ENCODE measurements at places on chromosomes 12 and 14.
A peak's percentile ranks its signal among the peaks of the same experiment; 100 is the strongest.

DNA sequence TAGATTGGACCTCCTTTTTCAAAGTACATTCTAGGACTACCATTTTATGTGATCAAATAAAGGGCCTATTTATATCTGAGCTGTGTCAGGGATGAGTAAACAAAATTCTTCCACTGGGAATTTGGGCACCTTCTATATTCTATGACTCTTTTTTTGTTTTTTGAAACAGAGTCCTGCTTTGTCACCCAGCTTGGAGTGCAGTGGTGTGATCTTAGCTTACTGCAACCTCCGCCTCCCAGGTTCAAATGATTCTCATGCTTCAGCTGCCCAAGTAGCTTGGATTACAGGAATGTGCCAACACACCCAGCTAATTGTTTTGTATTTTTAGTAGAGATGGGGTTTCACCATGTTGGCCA, 64.8 kb downstream of the DRAM1 start:
- DNase-seq, result no peak

DNA sequence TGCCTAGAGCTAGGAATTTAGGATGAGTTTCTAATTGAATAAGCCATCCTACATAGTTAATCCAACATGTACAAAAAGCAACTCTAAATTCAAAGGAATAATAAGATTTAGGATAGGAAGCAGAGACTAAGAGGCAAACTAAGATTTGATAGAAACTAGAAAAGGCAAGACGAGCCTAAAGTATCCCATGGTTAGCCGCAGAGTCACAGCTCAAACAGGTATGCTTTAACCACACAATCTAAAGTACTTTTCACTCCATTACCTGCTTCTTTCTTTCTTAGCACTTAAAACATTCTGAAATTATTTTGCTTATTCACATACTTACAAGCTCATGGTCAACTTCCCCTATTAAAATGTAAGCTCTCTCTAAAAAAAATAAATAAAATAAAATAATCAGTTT, 51.8 kb downstream of the OTOGL start:
- no peak for DNase-seq

GRCh38 chr12:29241821-29242591, 92.9 kb downstream of the FAR2 start:
- DNase-seq, result no peak

DNA sequence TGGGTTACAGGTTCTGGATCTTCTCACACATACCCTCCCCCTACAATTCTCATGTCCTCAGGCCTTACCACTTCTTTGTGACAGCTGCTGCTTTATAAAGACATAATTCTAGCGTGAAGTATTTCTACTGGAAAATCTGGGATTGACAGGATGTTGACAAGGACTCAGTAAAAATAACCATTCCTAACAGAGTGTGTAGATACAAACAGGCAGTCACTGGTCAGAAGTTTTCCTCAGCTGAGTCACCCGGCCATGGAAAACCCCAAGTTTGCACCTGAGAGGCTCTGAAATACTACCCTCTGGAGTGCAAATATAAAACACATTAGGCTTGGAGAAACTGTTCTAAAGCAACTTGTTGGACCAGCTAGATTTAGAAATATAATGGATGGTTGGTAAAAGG, 54.4 kb downstream of the SPPL3 start:
- DNase-seq, result no peak

DNA sequence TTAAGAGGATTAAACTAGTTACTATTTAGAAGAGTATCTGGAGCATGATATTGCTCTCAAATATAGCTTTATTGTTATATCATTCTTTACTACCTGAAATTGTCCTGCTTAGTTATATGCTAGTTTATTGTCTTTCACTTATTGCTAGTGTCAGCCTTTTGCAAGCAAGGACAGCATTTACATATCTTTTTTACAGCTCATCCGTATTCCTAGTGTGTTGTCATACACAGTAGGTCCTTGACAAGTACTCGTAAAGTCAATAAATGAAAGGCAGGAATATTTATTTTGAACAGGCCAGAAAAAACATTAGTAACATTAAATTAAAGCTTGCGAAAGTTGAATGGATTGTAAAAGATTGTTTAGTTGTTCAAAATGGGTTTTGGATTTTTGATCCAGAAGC, 35.0 kb downstream of the CRADD start:
- no peak for DNase-seq

GRCh38 chr12:25801734-25802133, 156.7 kb upstream of the RASSF8 start:
- DNase-seq, result no peak

DNA sequence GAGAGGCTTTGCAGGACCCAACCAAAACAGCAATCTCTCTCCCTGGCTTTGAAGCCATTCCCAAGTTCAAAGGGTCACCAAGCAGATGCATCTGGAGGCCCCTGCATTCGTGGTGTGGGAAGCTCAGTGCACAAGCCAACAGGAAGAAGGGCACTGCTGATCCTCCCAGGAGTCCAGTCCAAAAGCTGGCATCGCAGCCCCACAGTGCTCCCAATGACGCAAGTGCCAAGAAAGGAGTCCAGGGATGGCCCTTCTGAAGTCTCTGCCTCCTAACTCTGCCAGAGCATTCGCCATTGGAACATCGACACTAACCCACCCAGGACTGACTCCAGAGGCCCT, 25.1 kb downstream of the PXN start:
- DNase-seq, result no peak

GRCh38 chr14:92459950-92460421, 53.6 kb upstream of the RIN3 start:
- no peak for DNase-seq

DNA sequence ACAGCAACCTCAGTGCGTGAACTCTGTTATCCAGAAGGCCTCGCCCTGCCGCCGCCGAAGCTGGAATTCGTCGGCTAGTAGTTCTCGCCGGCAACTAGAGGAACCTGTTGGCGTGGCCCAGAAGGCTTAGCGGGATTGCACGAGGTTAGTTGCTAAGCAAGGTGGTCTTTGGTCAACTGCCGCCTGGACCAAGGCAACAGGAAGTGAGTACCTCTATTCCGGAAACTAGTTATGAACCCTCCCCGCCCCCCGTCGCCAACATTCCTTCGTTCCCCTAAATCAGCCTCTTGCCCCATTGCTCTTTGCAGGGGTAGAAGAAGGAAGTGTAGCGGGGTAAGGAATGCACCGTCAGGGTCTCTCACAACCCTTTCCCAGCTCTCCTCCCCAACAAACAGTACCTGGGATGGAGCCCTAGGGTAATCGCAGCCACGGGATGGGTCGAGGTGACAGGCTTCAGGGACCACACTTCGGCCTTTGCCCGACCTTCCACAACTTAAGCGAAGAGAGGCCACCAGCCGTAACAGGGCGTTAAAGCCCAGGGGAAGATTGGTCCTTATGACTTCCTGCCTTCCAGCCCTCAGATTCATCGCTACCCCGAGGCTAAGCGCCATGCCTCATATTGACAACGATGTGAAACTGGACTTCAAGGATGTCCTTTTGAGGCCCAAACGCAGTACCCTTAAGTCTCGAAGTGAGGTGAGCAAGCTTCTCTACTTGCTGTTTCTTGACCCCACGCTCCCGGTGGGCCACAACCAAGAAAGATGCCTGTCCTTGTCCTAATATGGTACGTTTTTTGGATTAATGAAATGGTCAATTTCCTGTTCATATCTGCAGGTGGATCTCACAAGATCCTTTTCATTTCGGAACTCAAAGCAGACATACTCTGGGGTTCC, at the start of gene GMPR2:
Gene GMPR2 (plus strand): TSS at position 285 of the 893 bp plus-strand sequence. CDS start 325 bp downstream, at position 610.
- DNase-seq, result no peak

- no peak for DNase-seq
Observed at GRCh38 chr12:10965476-10965875, 21.2 kb downstream of the TAS2R50 start.

DNA sequence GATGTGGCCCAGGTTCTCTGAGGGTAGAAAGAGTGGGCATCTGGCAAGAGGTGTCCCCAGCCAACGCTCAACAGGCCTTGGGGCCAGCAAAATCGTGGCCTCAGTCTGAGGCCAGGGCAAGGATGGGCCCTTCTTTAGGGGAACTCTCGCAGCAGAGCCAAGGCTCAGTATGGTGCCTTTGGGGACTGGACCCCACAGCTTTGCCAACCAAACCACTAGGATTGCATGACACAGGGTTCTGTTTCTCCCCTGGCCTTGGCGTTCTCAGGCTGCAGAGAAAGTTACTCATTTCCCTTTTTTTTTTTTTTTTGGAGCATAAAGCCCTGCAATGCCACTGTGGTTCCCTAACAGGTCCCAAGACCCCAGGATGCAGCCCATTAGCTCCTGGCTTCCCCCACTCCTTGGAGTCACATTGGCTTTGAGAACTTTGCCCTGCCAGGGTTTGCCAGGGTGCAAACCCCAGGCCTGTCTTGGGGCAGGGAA, 100.6 kb downstream of the LGMN start:
- DNase-seq, result no peak

DNA sequence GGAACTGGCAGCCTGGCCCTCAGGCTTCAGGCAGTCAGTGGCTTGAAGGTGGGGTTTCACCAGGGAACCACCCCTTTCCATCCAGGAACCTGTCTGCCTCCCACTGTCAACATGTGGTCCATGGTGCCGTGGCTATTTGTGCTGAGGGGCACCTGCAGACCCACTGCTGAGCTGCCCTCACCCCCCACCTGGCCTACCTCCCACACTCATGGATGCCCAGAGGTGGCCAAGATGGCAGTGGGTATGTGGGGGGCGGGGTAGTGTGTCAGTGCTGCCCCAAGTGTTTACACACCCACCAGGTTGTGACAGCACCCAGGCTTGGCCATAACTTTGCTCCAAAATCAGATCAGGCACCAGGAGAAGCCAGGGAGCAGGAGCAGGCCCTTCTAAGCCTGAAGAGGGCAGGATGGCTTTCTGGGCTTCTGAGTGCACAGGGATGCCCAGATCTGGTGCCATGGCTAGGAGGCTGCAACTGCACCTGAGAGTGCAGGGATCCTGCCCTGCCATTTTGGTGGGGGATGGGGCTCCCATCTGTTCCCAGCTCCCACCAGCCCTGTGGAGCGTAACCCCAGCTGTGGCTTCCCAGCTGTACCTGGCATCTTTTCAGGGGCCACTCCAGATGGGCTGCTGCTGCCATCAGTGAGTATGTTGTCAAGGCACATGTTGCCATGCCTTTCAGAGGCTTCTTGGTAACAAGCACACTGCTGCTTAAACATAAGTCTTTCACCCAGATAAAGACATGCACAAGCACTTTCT, 263.9 kb downstream of the LRIG3 start:
- no peak for DNase-seq

DNA sequence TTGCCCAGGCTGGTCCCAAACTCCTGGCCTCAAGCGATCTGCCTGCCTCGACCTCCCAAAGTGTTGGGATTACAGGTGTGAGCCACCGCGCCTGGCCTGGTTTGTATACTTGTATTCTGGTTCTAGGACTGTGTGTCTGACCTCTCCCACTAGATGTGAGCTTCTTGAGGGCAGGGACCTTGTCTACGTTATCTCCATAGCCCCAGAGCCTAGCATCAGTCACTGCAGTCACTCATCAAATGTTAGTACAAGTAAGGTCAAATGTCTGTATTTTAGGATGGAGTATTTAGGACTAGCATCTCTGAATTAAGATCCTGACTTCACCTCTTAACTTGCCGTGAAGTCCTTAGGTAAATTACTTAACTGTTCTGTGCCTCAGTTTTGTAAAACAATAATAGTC, 2.9 kb downstream of the RILPL2 start:
- no peak for DNase-seq

DNA sequence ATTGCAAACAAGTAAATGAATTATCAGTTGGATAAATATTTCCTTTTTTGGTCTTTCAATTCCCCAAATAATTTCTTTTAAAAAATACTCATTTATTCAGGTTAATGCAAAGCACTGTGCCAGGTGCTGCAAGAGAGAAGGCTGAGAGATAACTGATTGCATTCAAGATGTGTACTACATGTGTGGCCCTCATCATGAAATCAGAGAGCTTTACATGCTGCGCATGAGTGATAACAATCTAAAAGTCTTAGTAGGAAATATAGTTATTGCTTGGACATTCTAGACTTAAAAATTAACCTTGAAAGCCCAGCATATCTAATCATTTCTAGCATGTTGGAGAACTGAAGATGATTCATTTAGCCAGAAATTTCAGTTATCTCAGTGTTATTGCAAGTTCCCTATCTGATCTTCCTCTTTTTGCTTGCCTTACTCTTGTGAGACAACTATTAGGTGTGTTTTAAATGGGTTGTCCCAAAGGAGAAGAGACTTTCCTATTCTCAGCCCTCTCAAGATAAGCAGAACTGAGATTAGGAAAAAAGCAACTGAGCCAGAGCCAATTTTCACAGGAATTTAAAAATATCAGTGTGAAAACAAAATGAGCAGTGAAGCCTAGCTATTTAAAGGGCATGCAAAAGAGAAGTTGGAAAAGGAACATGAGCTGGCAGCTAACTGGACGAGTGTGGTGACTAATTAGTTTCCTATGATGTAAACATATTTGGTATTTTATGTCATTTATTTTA, 60.9 kb downstream of the PLEKHA5 start:
- no peak for DNase-seq

DNA sequence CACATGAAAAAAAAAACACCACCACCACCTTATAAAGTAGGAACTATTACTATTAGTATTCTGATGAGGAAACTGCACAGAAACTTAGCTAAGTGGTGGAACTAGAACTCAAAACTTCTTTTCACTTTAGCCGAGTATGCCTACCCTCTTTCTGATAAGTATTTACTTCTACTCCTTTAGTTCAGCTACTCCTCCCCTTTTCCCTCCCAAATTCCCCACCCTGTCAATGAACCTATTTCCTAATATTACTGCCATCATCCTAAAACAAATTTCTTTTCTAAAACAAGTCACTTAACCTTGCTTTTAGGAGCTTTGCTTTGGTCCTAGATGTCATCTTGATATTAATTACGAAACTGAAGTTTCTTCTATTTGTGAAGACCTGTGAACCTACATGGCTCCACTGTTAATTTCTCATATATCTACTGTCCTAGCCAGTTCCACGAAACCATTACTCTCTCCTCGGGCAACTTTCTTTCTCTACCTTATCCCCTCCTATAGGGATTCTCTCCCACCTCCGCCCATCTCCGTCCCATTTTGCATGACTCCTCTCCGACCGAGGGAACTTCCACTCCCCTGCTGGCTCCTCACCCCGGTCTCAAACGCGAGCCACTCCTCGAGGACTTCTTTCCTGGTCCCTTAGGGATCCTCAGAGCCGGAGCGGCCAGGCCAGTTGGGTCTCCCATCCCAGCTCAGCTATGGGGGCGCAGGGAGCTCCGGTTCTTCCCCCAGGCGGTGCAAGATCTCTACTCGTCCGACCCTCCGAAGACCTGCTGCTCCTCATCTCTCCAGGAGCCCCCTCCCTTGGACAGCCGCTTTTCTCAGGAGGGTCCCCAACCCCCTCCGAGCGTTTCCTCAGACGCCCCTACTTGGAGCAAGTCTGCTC, 1.1 kb downstream of the NUMB start:
- DNase-seq, result peak; percentile 14

DNA sequence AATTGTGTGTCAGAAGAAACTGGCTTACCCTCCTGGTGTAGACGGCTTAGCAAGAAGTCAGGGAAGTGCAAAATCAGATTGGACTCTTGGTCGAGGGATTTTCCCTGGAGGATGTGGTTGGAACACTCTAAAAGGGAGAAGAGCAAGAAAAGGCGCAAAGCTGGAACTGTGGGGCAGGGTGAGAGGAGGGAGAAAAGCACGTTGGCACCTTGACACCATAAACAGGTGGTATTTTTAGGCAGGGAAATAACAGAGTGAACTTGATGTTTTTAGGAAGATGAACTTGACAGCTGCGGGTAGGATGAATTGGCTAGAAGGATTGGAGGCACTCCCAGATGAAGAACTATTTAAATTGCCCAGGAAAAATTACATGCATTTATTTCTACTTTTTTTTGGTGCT, 67.7 kb downstream of the HCAR2 start:
- DNase-seq, result no peak
